ENCODE measurements at places on chromosomes 12 and 14.

GRCh38 chr14:101962503-101962874, 1.9 kb upstream of the DYNC1H1 start:
- no peak for DNase-seq
- H3K4me1 ChIP-seq = no peaks in the 10 kb centered on the region
- H3K27ac ChIP-seq = no peak overlapping the region
- H3K4me3 ChIP-seq = no peak overlapping the region
- H3K36me3 ChIP-seq = no peaks in the 10 kb centered on the region

- no peak overlapping the region for H3K4me3 ChIP-seq
- peaks cover 11% of the 10 kb centered on the region for H3K4me1 ChIP-seq
- H3K27me3 ChIP-seq = no peaks in the 10 kb centered on the region
- DNase-seq = no peak
- H3K27ac ChIP-seq = no peak overlapping the region
Observed at GRCh38 chr12:67531501-67531900, 117.0 kb upstream of the DYRK2 start.

DNA sequence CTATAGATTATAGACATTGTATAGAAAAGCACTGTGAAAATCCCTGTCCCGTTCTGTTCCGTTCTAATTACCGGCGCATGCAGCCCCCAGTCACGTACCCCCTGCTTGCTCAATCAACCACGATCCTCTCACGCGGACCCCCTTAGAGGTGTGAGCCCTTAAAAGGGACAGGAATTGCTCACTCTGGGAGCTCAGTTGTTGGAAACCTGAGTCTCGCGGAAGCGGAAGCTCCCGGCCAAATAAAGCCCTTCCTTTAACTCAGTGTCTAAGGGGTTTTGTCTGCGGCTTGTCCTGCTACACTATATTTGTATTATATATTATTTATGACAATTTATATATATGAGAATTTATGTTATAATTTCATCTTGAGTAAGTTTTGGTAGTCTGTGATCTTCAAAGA, 213.6 kb upstream of the AMIGO2 start:
- DNase-seq = no peak
- H3K4me1 ChIP-seq = no peaks in the 10 kb centered on the region
- H3K4me3 ChIP-seq = no peak overlapping the region
- H3K27me3 ChIP-seq = no peaks in the 10 kb centered on the region
- H3K27ac ChIP-seq = no peak overlapping the region
- no peaks in the 10 kb centered on the region for H3K36me3 ChIP-seq

- no peak for DNase-seq
- no peak overlapping the region for H3K27ac ChIP-seq
- H3K4me1 ChIP-seq = no peaks in the 10 kb centered on the region
- H3K4me3 ChIP-seq = no peak overlapping the region
Observed at GRCh38 chr14:34993426-34993825, 10.6 kb downstream of the SRP54 start.

GRCh38 chr14:71362920-71363584, 455.8 kb downstream of the PCNX1 start:
- peaks cover 4% of the 10 kb centered on the region for H3K36me3 ChIP-seq
- DNase-seq = no peak
- H3K4me3 ChIP-seq = no peak overlapping the region
- no peak overlapping the region for H3K27ac ChIP-seq
- H3K4me1 ChIP-seq = peaks cover 4% of the 10 kb centered on the region

DNA sequence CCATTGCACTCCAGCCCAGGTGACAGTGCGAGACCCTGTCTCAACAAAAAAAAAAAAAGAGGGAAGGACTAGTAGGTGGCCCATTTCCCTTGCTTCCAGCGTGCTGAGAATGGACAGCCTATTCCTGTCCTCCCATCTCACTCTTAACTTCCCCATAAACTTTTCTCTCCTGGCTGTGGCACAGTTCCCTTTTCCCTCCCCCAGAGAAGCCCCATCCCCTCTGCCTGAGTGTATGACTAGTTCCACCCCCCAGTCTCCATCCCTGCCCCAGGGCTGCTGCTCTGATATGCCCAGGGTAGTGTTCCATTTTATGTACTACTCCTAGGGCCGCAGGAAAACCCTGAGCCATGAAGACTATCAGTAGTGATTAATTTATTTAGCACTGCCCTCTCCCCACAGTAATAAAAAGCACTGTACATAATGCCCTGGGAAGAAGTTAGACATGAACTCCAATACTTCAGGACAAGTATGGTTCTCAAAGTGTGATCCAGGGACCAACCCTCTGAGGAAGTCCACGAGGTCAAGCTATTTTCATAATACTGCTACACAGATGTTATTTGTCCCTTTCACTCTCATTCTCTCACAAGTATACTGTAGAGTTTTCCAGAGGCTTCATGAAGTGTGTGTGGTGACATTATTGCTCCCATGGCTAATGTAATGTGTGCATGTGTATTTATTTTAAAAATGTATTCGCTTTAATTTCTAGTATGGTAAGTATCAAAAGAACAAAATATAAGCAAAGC, 11.5 kb upstream of the CHD4 start:
- peaks cover 6% of the 10 kb centered on the region for H3K27me3 ChIP-seq
- no peaks in the 10 kb centered on the region for H3K36me3 ChIP-seq
- DNase-seq = no peak
- H3K27ac ChIP-seq = no peak overlapping the region
- H3K4me1 ChIP-seq = peaks cover 7% of the 10 kb centered on the region

GRCh38 chr12:85874031-85874461, at the start of gene NTS:
TSS of gene NTS (plus strand) at chr12:85874295. CDS start at chr12:85874404, 109 bp downstream.
- DNase-seq = peak; percentile 45
- peak within 1 kb of the TSS; percentile 33 for H3K4me3 ChIP-seq
- no peaks in the 10 kb centered on the region for H3K36me3 ChIP-seq
- no peaks in the 10 kb centered on the region for H3K4me1 ChIP-seq
- H3K27ac ChIP-seq = no peak within 1 kb of the TSS

- DNase-seq = no peak
- no peaks in the 10 kb centered on the region for H3K27me3 ChIP-seq
- H3K4me3 ChIP-seq = no peak within 1 kb of the TSS
- H3K27ac ChIP-seq = no peak within 1 kb of the TSS
- H3K36me3 ChIP-seq = peaks cover 24% of the 10 kb centered on the region
Observed at GRCh38 chr12:2834581-2835491, at the start of gene NRIP2. TSS of gene NRIP2 (minus strand) at chr12:2835035. CDS start at chr12:2834983, 52 bp downstream.

DNA sequence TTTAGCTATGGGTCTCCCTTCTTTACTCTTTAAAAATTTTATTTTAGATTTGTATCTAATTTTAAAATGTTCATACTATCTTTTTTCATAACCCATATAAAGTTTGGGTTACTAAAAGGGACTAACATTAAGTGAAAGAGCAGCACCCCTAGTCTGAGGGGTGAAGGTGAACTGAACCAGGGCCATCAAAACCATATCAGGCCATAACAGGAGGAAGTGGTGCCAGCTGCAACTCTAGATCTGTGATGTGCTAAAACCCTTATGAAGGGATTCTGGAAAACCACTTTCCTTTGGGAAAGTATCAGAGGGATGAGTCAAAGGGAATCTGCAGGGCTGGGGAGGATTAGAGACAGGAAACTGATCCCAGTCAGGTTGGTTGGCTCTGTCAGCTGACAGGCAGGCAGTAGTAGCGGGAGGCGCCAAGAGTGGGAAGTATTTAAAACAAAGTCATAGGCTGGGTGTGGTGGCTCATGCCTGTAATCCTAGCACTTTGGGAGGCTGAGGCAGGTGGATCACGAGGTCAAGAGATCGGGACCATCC, 162.5 kb downstream of the PPM1H start:
- H3K36me3 ChIP-seq = peaks cover 2% of the 10 kb centered on the region
- DNase-seq = no peak
- H3K4me3 ChIP-seq = no peak overlapping the region

DNA sequence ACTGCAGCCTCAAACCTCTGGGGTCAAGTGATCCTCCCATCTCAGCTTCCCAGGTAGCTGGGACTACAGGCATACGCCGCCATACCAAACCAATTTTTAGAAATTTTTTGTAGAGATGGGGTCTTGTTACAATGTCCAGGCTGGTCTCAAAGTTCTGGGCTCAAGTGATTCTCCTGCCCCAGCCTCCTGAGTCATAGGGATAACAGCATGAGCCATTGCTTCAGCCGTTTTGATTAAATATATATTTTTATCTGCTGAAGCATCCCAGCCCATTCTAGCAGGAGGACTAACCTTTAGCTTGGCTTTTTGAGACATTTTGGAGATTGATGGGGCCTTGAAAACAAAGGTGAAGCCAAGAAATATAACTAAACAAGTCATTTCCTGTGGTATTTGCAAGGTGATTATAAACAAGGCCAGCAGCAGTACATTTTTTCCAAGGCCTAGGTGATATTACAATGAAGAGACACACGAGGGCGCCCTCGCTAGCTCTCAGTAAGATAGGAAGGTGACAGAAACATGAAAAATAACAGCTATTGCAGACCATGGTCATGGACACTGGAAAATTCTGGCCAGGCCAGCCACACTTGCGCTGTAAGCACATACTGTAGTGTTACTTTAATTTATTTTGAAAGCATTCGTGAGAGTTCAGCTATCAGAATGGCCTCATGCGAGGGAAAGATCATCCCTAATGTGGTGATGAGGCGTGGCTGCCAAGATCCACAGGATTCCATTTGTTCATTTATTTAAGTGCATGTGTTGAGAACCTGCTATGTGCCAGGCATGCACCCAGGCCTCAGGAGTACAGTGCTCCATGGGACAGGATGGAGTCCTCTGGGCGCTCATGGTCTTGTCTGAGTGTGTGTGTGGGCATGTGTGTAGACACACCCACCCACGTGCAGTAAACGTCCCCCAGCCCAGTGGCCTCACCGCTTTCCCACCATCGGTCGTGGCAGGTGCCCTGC, 63.5 kb downstream of the DGLUCY start:
- no peaks in the 10 kb centered on the region for H3K27me3 ChIP-seq
- H3K36me3 ChIP-seq = peaks cover 20% of the 10 kb centered on the region
- DNase-seq = peak; percentile 48
- no peak overlapping the region for H3K27ac ChIP-seq
- H3K4me3 ChIP-seq = no peak overlapping the region
- no peaks in the 10 kb centered on the region for H3K4me1 ChIP-seq

DNA sequence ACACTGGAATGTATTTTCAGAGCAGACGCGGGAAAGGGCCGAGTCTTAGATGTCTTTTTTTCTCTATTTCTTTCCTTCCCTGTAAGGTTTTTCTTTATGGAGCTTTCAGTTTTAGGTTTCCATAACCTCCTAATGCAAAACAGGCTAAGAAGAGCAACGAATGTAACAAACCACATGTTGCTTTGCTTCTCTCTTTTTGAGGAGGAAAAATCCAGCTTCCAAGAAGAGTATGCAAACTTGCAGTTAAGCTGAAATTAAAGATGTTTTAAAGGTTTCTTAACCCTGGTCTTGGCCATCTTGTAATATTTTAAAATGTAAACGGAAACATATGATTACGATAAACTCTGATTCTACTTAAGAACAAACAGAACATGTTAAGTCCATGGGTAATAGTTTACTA, 86.9 kb downstream of the PRICKLE1 start:
- no peaks in the 10 kb centered on the region for H3K36me3 ChIP-seq
- H3K4me1 ChIP-seq = no peaks in the 10 kb centered on the region
- no peak for DNase-seq
- H3K27me3 ChIP-seq = no peaks in the 10 kb centered on the region
- H3K4me3 ChIP-seq = no peak overlapping the region
- no peak overlapping the region for H3K27ac ChIP-seq

DNA sequence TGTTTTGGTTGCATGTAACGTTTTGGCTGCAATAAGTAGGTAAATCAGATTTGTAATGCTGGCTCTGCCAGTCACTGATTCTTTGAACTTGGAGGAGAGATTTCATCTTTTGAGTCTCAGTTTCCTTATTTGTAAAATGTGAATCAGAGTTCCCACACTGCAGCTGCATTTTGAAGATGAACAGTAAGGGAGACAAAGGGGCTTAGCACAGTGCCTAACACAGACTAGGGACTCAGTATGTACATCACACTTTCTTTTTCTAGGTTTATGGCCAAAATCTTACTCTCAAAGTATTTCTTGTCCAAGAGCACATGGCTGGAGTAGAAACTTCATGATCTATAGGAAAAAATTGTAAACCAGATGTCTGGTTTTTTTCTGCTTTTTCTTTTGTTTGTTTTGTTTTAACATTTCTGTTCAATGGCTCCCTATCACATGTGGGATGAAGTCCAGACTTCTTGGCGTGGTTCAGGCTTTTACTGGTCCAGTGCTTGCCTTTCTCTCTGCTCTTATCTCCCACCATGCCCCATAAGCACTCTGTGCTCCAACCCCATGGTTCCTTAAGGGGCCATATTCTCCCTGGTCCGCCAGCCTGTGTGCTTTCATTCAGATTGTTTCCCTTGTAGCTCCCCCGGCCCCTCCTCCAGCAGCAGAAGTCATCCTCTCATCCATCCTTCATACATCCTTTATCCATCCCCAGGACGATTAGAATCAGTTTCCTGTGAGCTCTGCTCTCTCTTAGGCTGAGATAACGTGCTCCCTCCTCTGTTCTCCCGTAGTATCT, 58.0 kb downstream of the SYNE2 start:
- peaks cover 3% of the 10 kb centered on the region for H3K36me3 ChIP-seq
- no peaks in the 10 kb centered on the region for H3K27me3 ChIP-seq
- H3K4me1 ChIP-seq = no peaks in the 10 kb centered on the region
- no peak overlapping the region for H3K4me3 ChIP-seq
- DNase-seq = no peak

DNA sequence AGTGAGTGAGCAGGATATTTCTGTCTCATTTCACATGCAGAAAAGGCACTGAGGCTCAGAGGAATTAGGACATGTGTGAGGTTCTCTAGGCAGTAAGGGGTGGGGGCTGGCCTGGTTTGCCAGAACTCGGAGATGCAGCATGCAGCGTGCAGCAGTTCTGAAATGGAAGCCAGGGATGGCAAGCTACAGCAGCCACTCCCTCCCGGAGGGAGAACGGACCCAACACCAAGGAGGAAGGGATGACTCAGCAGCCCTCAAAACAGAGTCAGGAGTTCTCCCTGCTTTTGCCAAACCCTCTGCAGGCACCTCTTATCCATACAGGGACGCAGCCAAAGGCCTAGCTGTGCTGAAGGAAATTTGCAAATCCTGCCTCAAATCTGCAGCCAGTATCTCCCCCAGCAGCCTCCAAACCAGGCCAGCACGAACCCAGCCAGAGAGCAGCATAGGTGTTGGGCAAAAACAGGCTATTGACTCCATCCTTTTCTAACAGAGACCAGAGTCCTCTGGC, 10.3 kb upstream of the SERPINA3 start:
- 0 out of 2 replicates have a peak, but pooled peaks cover 2% of the 10 kb centered on the region for H3K4me1 ChIP-seq
- H3K36me3 ChIP-seq = peaks cover 5% of the 10 kb centered on the region
- H3K27ac ChIP-seq = no peak overlapping the region

DNA sequence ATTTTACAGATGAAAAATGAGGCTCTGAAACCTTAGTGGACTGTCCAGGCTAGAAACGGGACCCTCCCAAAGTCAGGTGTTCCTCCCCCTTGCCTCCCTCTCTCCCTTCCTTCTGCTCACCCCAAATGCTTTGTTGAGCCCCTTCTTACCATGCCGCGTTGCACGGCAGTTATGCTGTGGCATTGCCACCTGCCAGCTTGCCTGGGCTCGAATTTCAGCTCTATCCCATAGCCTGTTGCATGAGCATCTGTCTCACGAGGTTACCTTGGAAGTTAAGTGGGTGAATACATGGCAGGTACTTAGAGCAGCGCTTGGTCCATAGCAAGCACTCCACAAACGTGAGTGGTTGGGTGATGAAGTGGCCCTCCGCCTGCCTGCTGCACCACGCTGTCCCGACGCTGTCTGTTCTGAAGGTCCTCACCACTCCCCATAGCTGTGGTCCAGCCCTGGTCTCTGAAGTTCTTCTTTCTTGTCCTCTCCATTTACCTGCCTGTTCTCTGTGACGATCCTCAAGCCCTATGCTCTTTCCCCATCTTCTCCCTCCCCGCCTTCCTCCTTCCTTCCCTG, 269.9 kb downstream of the CACNA1C start:
- no peaks in the 10 kb centered on the region for H3K27me3 ChIP-seq
- no peaks in the 10 kb centered on the region for H3K36me3 ChIP-seq
- H3K4me3 ChIP-seq = no peak overlapping the region

Data from H9 (cell line).